ENCODE measurements at places on chromosomes 7 and 10.
A peak's percentile ranks its signal among the peaks of the same experiment; 100 is the strongest.

DNA sequence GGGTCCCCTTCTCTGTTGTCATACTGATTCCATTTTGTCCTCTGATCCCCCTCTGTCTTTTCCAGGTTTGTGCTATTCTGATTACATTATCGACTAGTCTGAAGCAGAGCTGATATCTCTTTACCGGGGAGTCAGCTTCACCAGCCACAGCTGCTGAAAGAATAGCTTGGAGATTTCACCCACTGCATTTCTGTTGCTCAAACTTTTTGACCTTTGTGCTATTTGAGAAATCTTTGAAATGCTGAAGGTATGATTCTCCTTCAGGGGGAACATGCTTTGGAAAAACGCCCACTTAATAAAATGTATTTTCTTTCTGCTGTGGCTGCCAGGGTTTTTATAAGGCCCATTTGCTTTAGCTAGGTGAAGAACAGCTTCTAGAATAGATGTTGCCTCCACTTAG lies 197.8 kb upstream of the TCF7L2 start:
- no peak for DNase-seq

GRCh38 chr7:22542254-22542653 lies 42.3 kb upstream of the STEAP1B start:
- no peak for DNase-seq

DNA sequence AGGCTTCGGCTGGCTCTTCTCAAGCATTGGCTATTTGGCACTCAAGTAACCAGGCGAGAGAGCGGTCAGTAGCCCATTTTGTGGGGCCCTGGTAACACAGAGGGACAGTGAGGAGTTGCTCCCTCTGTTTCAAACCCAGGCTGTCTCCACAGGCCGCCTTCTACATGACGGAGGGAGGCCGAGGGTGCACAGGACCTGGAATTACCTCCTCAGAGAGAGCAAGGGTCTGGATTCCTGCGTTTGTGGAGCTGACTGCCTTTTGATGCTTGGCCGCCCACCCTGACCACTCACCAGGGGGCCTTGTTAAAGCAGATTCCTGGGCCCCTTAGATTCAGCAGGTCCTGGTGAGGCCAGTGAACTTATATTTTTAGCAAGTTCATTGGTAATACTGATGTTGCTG lies 12.3 kb downstream of the UPP1 start:
- no peak for DNase-seq

- no peak for DNase-seq
Observed at GRCh38 chr10:131641231-131641630, 259.6 kb upstream of the PPP2R2D start.

GRCh38 chr10:60351191-60351853 lies 38.4 kb downstream of the ANK3 start:
- DNase-seq: no peak

GRCh38 chr7:78587443-78588044 lies 789.0 kb downstream of the PHTF2 start:
- DNase-seq: peak; percentile 9

GRCh38 chr10:77527839-77528238 lies 109.8 kb downstream of the KCNMA1 start:
- DNase-seq: no peak

- DNase-seq: no peak
Observed at GRCh38 chr10:77398986-77399755, 238.4 kb downstream of the KCNMA1 start.
